ENCODE measurements at places on chromosomes 1 and 21. TPM values are rescaled to one million over a fixed set of nuclear protein-coding genes. Genes with fewer than 3 reads are reported as not detected.
A peak's percentile ranks its signal among the peaks of the same experiment; 100 is the strongest.

GRCh38 chr1:160844447-160845232 is 18.0 kb downstream of the CD244 start:
- H3K27ac ChIP-seq, result no peak overlapping the region
- H3K4me1 ChIP-seq, result no peaks in the 10 kb centered on the region
- no peak overlapping the region for H3K4me3 ChIP-seq
- H3K36me3 ChIP-seq, result no peaks in the 10 kb centered on the region
- H3K27me3 ChIP-seq, result no peaks in the 10 kb centered on the region

DNA sequence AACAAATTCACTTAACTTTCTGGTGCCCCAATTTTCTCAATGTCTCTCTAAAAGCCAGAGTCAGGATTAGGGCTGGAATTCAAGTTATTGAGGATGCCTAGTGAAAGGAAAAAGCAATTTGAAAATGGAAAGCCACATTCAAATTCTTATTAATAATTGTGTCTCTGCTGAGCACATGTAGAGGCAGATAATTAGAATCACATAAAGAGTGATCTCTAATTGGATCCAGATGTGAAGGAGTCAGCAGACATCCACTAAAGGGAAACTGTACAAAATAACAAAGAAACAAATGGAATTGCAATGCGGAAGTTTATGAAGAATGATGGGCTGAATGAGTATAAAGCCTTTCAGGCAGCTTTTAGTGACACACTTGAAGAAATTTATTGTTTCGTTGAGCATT is 482.6 kb downstream of the TTLL7 start:
- H3K27ac ChIP-seq, result no peak overlapping the region
- H3K36me3 ChIP-seq, result no peaks in the 10 kb centered on the region
- DNase-seq, result no peak
- no peaks in the 10 kb centered on the region for H3K4me1 ChIP-seq
- H3K27me3 ChIP-seq, result no peaks in the 10 kb centered on the region

The TTLL10 gene
- total RNA-seq, result not detected

The DMRTA2 gene
- total RNA-seq, result not detected

DNA sequence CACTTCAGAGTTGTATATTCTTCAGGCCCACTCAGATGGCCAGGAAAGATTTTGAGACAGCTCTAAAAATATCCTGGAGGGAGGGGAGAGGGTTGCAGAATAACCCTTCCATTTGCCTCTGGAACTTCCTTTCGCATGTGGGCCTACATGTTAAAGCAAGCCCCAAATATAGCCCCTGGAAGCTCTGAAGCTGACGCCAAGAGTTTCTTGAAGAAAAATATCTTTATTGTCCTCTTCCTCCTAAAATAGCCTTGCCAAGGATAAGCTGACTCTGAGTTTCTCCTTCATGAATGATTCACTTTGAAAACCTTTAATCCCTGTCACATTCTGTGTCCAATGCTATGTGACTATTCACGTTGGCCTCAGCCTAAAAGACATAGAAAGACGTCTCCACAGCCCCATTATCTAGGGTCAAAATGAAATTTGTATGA is 6.4 kb downstream of the C1orf116 start:
- no peaks in the 10 kb centered on the region for H3K36me3 ChIP-seq
- H3K4me1 ChIP-seq, result peaks cover 45% of the 10 kb centered on the region
- H3K27ac ChIP-seq, result peak overlapping the region; percentile 39

The UTS2 gene
- total RNA-seq, result not detected

DNA sequence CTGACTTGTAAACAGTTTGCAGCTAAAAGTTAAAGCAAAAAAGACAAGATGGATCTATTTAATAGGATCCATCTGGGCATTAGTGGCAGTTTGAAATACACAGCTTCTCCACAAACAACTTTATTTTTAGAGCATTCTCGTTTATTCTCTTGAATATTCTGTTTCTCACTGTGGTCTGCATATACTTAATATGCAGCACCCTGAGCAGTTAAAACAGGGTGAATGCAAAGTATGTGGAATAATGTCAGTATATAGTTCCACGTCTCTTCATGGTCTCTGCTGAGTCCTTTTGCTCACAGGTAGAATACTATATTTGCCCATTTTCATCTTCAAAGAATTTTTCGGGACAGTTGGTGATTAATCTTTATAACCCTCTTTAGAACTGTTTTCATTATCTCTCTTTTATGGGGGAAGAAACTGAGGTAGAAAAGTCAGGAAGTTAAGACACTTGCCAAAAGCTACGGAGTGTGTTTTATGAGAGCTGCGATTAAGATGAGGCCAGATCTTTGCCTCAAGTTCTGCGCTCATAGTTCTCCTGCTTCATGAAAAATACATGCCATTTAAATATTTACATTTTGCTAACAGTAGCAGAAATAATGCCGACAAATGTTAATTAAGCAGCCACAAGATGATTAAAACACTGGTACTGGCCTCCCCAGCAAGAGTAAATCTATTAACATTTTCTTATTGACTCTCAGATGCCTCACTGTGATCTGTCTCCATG is 115.6 kb downstream of the PTBP2 start:
- DNase-seq, result no peak
- no peaks in the 10 kb centered on the region for H3K4me1 ChIP-seq
- H3K4me3 ChIP-seq, result no peak overlapping the region
- H3K27ac ChIP-seq, result no peak overlapping the region

DNA sequence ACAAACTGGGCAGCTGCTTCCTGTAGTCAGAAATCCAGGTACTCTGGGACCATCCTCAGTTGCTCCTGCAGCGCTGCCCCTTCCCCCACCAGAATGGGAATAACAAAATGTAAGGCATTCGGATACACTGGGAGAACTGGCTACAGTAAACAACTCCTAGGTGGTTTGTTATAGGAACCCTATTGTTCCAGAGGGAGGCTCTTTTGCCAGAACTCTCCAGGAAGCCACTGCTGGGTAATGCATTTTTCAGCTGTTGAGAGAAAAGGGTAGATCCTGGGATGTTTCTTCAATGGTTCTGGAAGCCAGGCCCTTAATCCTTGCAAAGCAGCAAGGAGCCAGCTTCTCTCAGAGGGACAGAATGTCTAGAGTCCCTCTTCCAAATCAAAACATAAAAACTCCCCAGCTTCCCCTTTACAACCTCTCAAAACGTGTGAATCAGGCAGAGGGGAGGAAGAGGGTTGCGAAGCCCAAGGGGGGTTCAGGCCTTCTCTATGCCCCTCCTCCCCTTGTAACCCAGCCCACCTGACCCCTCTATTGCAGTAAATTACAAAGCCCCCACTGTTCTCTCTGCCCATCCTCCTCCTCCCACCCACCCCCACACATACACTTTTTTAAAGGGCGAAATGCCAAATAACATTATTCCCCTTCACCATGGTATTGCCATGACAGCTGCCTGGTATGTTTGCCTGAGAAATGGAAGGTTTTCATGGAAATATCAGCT is 29.1 kb downstream of the PLPP3 start:
- no peak overlapping the region for H3K27ac ChIP-seq
- no peak for DNase-seq
- H3K27me3 ChIP-seq, result no peaks in the 10 kb centered on the region
- no peaks in the 10 kb centered on the region for H3K36me3 ChIP-seq
- H3K4me1 ChIP-seq, result peaks cover 7% of the 10 kb centered on the region

The HRNR gene
- total RNA-seq, result not detected

The ERG gene
- 0.84 TPM for total RNA-seq

The FCRL5 gene
- not detected for total RNA-seq

GRCh38 chr1:59997479-59998115 is 71.0 kb upstream of the CYP2J2 start:
- H3K4me3 ChIP-seq, result no peak overlapping the region
- H3K4me1 ChIP-seq, result peaks cover 20% of the 10 kb centered on the region
- DNase-seq, result no peak
- no peak overlapping the region for H3K27ac ChIP-seq
- no peaks in the 10 kb centered on the region for H3K36me3 ChIP-seq

GRCh38 chr1:201104141-201104540 is 8.1 kb downstream of the CACNA1S start:
- no peak for DNase-seq
- H3K27ac ChIP-seq, result no peak overlapping the region
- no peaks in the 10 kb centered on the region for H3K36me3 ChIP-seq
- H3K4me3 ChIP-seq, result no peak overlapping the region
- H3K27me3 ChIP-seq, result peaks cover 4% of the 10 kb centered on the region

DNA sequence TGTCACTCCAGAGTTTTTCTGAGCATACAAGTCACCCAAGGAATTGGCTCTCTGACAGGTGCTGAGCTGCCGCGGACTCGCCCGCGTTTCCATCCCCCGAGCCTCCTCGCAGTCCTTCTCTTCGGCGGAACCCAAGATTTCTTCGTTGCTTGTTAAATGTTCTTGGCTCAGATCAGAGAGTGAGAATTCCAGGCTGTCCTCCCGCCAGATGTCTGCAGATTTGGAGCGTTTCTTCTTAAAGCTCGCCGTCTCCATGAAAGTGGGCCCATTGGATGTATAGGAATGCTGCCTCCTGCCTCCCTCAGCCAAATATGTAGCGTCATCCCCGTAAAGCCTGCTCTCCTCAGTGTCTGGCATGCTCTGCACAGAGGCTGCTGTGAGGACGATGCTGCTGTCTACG is 77.8 kb downstream of the TIAM1 start:
- no peaks in the 10 kb centered on the region for H3K27me3 ChIP-seq
- no peak overlapping the region for H3K27ac ChIP-seq
- no peaks in the 10 kb centered on the region for H3K4me1 ChIP-seq
- no peak overlapping the region for H3K4me3 ChIP-seq

DNA sequence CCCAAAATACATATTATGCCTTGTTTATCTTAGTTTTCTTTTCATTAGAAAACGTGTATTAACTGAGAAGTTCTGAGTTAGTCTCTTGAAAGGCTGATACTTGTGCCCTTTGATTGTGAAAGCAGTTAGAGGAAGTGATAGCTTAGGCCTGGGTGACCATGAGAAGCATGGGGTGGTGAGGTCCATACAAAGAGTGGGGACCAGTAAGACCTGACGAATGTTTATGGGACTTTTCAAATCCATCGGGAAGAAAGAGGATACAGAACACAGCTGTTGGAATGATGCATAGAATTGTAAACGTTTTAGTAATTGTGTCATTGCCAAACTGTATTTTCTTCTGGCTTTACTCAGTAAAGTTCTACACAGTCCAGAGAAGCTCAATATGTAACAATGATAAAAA is 259.8 kb downstream of the LMO4 start:
- H3K27me3 ChIP-seq, result no peaks in the 10 kb centered on the region
- no peak overlapping the region for H3K27ac ChIP-seq
- H3K36me3 ChIP-seq, result no peaks in the 10 kb centered on the region
- H3K4me3 ChIP-seq, result no peak overlapping the region

GRCh38 chr1:184163674-184164465 is 112.3 kb downstream of the TSEN15 start:
- H3K36me3 ChIP-seq, result no peaks in the 10 kb centered on the region
- no peaks in the 10 kb centered on the region for H3K4me1 ChIP-seq
- H3K4me3 ChIP-seq, result no peak overlapping the region
- peak; percentile 78 for DNase-seq

The SLFNL1 gene
- total RNA-seq, result 0.14 TPM

GRCh38 chr1:26541816-26542711 is 12.5 kb downstream of the RPS6KA1 start:
- H3K36me3 ChIP-seq, result no peaks in the 10 kb centered on the region
- no peaks in the 10 kb centered on the region for H3K27me3 ChIP-seq
- H3K4me1 ChIP-seq, result no peaks in the 10 kb centered on the region
- no peak overlapping the region for H3K27ac ChIP-seq

- no peak for DNase-seq
- no peak overlapping the region for H3K27ac ChIP-seq
- H3K4me3 ChIP-seq, result no peak overlapping the region
- H3K4me1 ChIP-seq, result no peaks in the 10 kb centered on the region
These were observed 1119.1 kb downstream of the AMY1C start for GRCh38 chr1:104868794-104869193.

- H3K27me3 ChIP-seq, result no peaks in the 10 kb centered on the region
- H3K4me3 ChIP-seq, result no peak overlapping the region
- H3K36me3 ChIP-seq, result peaks cover 15% of the 10 kb centered on the region
- peaks cover 4% of the 10 kb centered on the region for H3K4me1 ChIP-seq
These were observed 60.8 kb upstream of the PGD start for GRCh38 chr1:10338047-10338446.

DNA sequence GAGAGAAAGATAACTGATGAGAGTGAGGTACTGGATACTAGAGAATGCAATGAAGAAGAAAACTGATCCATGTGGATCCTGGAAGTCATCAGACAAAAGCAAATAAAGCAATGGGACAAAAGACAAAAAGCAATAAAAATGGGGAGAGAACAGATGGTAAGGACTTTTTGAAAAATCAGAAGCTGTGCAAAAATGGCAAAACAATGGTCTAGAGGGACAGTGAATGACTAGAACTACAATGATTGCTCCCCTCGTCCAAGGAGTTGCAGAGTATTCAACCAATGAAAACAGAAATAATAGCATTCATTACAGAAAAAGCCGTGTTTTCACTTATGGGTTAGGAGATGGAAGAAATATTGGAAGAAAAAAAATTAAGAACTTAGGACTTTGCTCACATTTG is 18.5 kb downstream of the LUZP1 start:
- no peak for DNase-seq
- no peaks in the 10 kb centered on the region for H3K4me1 ChIP-seq
- H3K27me3 ChIP-seq, result no peaks in the 10 kb centered on the region
- H3K4me3 ChIP-seq, result no peak overlapping the region

DNA sequence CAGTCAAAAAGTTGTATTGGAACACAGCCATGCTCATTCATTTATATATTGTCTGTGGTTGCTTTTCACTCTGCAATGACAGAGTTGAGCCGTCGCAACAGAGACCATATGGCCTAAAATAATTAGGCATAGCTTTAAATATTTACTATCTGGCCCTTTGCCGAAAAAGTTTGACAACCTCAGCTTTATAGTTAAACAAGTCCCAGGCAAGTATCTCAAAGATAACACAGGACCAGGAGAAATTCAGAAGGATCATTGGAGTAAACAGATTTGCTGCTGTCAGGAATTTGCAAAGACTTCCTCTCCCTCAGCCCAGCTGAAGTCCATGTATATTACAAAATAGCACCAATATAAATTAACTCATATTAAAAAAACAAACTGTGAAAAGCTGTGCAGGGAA is 34.4 kb downstream of the NID1 start:
- H3K4me3 ChIP-seq, result no peak overlapping the region
- no peak overlapping the region for H3K27ac ChIP-seq
- H3K36me3 ChIP-seq, result peaks cover 6% of the 10 kb centered on the region
- no peaks in the 10 kb centered on the region for H3K27me3 ChIP-seq
- no peak for DNase-seq

The FLVCR1 gene
- 9.3 TPM for total RNA-seq

DNA sequence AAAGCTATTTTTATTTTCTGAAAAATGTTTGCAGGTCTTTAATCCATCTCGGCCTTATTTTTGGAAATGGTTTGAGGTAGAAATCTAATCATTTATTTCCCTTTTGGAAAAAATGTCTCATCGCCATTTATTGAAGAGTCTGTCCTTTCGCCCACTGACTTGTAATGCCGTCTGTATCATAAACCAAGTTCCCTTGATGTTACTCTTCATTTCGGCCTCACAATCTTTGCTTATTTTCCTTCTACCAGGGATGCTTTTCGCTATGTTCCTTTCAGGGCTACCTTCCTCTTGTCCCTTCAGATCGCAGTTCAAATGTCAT is 422 bp upstream of the RLF start:
- H3K4me1 ChIP-seq, result peaks cover 12% of the 10 kb centered on the region
- H3K36me3 ChIP-seq, result no peaks in the 10 kb centered on the region
- H3K27me3 ChIP-seq, result no peaks in the 10 kb centered on the region
- DNase-seq, result no peak
- peak overlapping the region; percentile 98 for H3K27ac ChIP-seq

Data from astrocyte (in vitro differentiated cells and primary cell).